Activated CD4-positive, CD25-positive, alpha-beta regulatory T cell treated with anti-CD3 and anti-CD28 coated beads, Interleukin-2, amount 50 U/mL, for 16 hours (primary cell): ENCODE measurements at places on chromosomes 6 and 20.

- DNase-seq: no peak
Observed at GRCh38 chr20:59308493-59309201, 8.2 kb downstream of the EDN3 start.

GRCh38 chr6:159311618-159312017, 142.4 kb downstream of the FNDC1 start:
- no peak for DNase-seq

- no peak for DNase-seq
Observed at GRCh38 chr20:50610212-50610718, 81.1 kb downstream of the RIPOR3 start.

GRCh38 chr6:121830736-121831135, 395.3 kb downstream of the GJA1 start:
- no peak for DNase-seq

GRCh38 chr20:49659056-49659455, 54.6 kb downstream of the B4GALT5 start:
- no peak for DNase-seq

- no peak for DNase-seq
Observed at GRCh38 chr20:47031004-47031403, 136.4 kb downstream of the EYA2 start.

GRCh38 chr6:73774311-73774774, 78.3 kb downstream of the CD109 start:
- no peak for DNase-seq

- DNase-seq: no peak
Observed at GRCh38 chr20:884983-885952, 30.9 kb downstream of the ANGPT4 start.

- DNase-seq: no peak
Observed at GRCh38 chr6:56023829-56024228, 148.4 kb upstream of the BMP5 start.

- DNase-seq: no peak
Observed at GRCh38 chr6:14671261-14671681, 553.7 kb downstream of the CD83 start.

DNA sequence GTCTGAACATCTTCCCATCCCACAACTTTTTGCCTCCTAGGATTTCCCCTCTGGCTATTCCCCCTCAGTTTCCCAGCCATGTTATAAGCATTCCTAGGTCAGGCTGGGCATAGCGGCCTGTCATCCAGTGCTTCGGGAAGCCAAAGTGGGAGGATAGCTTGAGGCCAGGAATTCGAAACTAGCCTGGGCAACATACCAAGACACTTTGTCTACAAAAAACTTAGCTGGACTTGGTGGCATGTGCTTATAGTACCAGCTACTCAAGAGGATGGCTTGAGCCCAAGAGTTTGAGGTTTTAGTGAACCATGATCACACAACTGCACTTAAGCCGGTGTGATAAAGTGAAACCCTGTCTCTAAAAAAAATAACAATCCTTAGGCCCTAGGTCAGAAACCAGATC, 447.4 kb downstream of the KIF16B start:
- no peak for DNase-seq

DNA sequence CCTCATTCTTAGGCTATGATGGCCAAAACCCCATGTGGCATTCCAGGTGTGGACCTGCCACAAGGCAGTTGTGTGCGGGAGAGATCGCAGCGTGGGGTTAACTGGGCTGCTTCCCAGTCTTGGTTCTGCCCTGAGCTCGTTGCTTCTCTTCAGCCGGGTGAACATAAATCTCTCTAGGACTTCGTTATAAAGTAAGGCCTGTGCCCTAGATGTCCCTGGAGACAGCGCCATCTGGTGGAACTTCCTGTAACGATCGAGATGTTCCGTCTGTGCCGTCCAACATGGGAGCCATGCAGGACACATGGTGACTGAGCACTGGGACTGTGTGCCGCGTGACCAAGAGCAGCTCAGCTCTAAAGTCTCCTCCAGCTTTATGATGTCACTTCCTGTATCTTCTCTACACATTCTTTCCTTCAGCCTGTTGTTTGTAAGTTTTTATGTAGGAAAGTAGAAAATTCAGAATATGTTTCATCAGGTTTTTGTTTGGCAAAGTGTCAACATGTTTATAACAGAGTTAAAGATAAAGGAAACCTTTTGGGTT, 26.8 kb upstream of the RPP40 start:
- peak; percentile 47 for DNase-seq

DNA sequence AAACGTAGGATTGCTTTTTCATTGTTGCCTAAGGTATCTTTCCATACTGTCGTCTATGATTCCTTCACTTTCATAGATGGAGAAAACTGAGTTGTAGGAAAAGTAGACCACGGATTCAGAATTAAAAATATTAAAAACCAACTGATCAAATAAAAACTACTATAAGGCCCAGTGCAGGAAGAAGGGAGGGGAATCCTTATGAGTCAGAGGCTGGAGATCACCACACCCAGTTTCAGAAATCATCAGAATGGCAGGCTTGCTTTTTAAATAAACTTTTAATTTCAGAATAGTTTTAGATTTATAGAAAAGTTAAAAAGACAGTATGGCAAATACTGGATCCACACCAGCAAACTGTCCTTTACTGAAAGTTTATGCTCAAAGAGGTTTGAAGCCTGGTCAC, 32.0 kb upstream of the POPDC3 start:
- DNase-seq: no peak
